ENCODE measurements at places on chromosomes 5 and 9. TPM values are rescaled to one million over a fixed set of nuclear protein-coding genes. Genes with fewer than 3 reads are reported as not detected.

Gene SLC6A18
- not detected for total RNA-seq

GRCh38 chr5:1445313-1445688 is at the start of gene SLC6A3:
Gene SLC6A3, minus strand, starts transcription at chr5:1445440. Its CDS starts 2,243 bp downstream, at chr5:1443197.
- DNase-seq: peak; percentile 40

DNA sequence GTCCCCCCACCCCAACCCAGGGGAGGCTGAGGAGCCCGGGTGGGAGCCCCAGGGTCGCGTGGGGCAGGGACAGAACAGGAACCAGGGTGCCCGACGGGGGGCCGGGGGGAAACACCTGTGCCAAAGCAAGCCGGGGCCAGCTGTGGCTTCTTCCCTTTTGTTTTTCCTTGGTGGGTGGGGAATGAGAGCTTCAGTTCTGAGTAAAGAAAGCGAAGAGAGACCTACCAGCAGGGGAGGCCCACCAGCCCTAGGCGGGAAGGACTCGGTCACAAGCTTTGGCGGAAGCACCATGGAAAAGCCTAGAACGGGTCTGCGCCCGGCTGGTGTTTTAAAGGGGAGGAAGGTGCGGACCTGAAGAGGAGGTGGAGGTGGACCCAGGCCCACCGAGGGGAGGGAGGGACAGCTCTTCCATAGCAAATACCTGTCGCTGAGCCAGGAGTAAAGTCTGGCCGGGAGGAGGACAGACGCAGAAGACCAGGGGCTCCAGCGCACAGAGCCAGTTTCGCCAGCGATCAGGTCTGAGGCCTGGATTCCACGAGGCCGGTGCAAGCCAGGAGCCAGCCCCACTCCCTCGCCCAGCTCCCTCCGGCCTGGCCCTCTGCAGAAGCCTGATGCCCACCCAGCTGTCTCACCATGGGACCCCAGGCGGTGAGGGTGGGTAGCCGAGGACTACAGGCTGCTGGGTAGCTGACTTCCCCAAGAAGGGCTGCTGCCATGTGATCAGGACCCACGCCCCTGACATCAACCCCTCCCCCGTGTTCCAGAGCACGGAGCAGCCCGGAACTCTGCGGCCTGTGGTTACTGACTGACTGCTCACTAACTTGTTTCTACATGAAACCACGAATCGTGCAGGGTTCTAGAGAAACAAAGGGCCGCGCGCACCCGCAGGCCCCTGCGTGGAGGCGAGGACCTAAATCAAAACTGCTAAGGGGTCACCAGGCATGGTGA is 849 bp upstream of the MGAT1 start:
- peak; percentile 97 for DNase-seq

DNA sequence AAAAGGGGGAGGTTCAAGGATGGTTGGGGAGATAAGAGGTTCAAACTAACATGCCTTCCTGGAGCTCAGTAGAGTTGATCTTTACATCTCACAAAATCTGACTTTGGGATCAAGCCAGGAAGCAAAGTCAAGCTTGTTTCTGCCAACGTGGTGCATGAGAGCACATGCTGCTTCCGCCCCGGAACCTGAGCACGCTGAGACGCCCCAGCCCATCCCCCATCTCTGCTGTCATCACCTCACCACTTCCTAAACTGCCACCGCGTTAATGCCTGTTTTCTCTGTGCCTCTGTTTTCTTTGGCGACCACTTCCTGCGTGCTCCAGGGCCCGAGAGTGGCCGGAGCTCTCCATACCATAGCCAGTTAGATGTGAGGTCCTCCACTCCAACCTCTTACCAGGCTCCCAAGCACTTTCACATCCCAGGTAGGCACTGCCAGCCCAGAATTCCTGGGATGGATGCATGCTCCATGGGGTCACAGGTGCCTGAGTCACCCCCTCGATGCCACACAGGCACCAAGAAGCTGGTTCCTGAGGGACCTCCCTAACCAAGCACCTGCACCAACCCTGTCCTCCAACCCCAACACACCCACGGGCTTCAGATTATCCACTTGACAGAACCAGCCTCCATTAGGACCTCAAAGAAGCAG is 31.2 kb upstream of the AFAP1L1 start:
- peak; percentile 91 for DNase-seq

GRCh38 chr5:172910828-172911627 is 48.2 kb upstream of the RPL26L1 start:
- DNase-seq: no peak

DNA sequence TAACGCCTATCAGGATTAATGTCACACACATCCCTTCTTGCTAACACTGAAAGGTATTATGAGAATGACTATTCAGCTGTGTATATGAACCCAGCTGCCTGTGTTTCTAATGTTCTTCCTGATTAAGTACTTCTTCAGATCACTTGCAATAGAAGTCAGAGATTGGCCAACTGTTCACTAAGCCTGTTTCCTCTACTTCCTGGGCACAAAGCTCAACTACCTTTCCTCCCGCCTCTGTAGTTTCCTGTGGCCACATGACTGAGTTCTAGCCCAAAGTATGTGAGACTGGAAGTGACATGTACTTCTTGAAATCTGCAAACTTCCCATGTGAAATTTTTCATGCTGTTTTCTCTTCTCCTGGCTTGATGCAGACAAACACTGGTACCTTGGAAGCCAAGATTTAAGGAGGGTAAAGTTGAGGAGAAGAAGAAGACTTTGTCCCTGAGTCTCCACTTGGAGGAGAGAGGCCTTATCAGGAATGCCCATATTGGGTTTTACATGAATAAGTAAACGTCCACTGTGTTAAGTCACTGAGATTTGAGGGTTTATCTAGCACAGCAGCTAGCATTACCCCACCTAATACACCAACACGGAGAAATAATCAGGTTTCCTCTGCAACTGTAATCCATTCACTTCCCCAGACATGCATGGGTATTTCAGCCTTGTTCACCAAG is 58.6 kb downstream of the SLIT3 start:
- no peak for DNase-seq

DNA sequence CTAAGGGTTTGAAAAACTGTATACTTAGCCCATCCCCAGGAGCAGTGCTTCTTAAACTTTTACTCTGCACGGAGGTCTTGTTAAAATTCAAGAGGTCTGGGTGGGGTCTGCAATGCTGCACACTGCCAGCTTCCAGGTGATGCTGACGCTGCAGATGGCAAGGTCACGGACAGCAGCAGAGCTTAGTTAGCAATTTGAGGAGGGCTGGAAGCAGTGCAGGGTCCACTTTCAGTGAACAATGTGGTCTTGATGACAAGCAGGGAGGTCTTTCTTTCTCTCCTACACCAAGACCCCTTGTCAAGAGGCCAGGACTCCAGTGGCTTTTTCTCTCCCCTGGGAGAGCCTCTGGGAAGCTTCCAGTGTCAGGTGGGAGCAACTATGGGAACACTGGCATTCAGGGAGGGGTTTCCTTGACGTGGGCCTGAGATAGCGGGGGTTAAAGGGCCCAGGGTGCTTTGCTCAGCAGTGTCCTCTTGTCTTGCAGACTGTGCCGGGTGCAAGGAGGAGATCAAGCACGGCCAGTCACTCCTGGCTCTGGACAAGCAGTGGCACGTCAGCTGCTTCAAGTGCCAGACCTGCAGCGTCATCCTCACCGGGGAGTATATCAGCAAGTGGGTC is 65.0 kb upstream of the AFAP1L1 start:
- peak; percentile 30 for DNase-seq

DNA sequence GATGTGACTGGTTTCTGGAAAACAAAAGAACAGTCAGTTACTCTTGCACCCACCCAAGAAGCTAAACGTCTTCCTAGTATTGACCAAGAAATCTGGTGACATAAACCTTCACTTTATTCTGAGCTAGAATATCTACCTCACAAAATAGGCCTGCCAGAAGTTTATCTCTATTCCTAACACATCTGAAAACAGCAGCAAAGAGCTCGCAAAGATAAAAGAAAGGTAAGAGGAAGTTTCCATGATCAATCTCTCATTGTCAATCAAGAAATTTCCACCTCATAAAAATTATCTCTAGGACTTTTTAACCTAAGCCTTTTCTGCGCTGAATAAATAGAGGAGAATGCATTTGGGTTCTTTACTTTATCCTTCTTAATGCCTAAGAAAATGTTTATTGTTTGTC is 17.3 kb upstream of the ZNF474 start:
- no peak for DNase-seq

- no peak for DNase-seq
Observed at GRCh38 chr9:87824216-87824875, 58.3 kb upstream of the SPATA31E1 start.

DNA sequence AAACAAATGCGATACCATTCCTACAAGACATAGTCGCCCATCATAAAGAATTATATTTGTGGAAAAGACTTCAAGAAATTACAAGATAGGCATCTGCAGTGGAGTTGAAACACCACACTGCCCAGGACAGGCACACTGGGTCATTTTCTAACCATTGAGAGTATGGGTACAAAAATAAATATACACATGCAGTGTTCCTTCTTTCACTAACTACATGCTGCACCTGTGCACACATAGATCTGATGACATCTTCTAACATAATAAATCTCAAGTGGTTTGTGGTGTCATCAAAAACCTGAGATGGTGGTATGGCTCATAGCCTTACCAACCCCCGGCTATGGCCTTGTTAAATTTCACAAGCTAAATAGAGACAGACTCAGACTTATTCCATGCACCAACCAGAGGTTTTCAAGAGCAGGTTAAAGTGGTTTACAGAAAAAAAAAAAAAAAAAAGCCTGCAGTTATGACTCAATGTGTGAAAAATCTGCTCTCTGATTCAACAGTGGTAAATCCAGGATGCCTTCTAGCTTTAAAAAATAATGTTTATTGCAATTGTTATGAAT is 12.4 kb upstream of the NFIB start:
- DNase-seq: no peak

DNA sequence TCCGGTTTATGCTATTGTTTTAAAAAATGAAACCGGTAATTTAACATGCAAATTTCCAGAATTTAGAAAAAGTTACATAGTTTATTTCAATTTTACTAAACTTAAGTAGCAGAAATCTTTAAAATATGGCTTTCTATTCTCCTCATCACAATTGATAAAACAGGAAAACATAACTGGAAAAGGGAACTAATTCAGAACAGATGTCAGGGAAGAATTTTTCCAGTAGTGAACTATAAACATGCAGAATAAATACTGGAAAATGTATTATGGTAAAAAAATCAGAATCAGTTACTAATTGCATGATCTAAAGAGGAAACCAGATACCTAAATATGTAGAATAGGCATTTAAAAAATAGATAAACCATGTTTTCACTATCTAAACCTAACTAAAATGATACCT is 7.3 kb upstream of the NR4A3 start:
- no peak for DNase-seq

DNA sequence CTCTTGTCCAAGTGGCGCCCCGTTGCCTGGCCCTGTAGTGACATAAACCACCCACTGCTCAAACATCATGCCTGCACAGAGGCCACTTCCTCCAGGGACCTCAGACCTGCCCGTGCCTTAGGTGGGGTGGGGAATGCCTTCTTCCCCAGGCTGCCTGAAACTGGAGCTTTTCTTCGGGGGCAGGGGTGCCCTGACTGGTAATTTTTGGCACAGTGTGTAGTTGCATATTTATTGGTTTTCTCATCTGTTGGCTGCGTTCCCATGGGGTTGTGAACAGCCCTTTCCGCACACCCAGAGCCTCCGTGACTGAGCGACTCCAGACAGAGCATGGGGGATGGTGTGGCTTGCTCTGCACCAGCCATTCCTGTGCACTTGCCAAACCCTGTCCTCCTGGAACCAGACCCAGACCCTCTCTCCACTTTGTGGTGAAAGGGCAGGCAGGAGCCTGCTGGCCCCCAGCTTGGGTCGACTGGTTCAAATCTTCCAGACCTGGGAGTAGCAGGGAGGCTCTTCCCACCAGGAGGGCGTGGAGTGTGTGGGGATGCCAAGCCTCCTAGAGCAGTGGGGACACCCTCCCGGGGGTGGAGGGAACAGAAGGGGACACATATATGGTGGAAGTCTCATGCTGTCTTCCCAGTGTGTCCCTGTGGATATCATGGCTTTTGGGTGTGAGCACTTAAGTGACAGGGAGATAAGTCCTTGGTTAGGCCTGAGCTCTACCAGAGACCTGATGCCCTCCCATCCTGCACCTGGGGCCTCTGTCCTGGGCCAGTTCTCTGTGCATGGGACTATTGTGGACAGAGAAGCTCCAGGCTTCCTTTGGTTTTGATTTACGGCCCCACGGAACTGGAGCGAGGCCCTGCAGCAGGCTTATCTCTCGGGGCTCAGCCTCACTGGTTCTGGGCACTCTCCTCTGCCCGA is 39.6 kb downstream of the WNK2 start:
- DNase-seq: no peak

DNA sequence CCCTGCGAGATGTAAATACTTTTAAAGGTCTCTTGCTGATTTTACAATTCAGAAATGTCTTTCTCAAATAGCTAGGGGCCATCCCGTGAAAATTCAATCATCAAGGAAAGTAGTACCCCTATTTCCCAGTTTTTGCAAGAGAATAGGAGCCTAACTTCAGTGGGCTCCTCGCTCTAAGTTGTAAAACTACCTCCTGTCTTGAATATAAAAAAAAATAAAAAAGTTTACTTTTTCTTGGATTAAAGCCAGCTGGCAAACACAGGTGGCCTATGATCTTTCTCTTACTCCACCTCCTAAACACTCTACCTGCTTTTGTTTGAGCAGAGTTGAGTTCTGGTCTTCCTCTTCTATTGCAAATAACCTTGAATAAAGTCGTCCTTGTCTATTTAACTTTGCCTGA is 79.4 kb downstream of the SLCO4C1 start:
- no peak for DNase-seq

- DNase-seq: no peak
Observed at GRCh38 chr5:78002690-78003089, 226.6 kb upstream of the TBCA start.

GRCh38 chr9:92637326-92637725 is 32.6 kb downstream of the IPPK start:
- DNase-seq: peak; percentile 35

DNA sequence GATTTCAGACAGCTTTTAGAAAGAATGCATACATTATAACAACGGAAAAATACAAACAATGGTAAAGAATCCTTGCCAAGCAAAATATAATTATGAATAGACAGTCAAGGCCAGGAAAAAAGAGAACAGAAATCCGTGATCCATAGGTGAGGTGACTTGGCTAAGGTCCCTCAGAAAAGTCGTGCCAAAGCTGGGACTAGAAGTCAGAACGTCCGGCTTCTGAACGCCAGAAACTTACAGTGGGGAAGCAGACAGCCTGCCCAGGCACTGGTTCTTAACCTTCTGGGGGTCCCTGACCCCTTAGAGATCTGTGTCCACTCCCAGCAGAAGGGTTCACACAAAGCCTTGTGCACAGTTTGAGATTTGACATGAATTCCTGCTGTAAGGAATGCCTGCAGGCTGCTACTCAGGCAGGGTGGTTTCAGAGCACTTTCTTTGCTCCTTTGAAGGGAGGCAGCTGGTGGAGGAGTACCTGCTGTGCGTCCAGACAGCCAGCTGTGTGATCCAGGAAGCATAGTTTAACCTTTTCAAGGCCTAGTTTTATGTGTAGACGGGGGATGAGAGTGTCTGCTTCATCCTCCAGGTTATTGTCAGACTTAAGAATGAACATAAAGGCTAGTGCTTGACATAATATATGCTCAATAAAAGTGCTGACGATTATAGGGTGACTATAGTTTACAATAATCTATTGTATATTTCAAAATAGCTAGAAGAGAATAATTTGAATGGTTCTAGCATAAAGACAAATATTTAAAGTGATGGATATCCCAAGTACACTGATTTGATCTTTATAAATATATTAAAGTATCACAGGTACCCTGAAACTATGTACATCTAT is 852 bp downstream of the ARHGEF37 start:
- DNase-seq: no peak

GRCh38 chr5:164359260-164360255 is 854.1 kb downstream of the MAT2B start:
- DNase-seq: no peak

Data from activated CD8-positive, alpha-beta memory T cell treated with anti-CD3 and anti-CD28 coated beads, Interleukin-2, amount 10 ng/mL, durations not matched to agents 7 days and 5 days (primary cell).